Activated naive CD4-positive, alpha-beta T cell treated with anti-CD3 and anti-CD28 coated beads for 36 hours (primary cell): ENCODE measurements at places on chromosomes 13 and 19. TPM values are rescaled to one million over a fixed set of nuclear protein-coding genes. Genes with fewer than 3 reads are reported as not detected.

DNA sequence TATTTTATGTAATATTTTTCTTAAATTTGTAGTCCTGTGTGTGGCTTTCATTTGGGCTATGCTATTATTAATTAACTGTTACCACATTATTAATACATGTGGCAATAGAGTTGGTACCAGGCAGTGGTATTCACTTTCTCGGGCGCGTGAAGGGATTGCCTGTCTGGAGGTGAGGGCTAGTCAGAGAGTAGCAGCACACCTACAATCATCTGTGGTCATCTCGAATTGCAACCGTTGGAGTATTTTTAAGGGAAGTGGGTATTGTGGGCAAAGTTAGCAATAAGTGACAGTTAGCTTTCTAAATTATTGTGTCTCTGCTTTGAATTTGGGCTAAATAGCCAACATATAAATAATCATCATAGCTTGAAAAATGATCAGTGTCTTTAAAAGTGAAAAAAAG, 20.0 kb upstream of the GPR18 start:
- no peak for DNase-seq

DNA sequence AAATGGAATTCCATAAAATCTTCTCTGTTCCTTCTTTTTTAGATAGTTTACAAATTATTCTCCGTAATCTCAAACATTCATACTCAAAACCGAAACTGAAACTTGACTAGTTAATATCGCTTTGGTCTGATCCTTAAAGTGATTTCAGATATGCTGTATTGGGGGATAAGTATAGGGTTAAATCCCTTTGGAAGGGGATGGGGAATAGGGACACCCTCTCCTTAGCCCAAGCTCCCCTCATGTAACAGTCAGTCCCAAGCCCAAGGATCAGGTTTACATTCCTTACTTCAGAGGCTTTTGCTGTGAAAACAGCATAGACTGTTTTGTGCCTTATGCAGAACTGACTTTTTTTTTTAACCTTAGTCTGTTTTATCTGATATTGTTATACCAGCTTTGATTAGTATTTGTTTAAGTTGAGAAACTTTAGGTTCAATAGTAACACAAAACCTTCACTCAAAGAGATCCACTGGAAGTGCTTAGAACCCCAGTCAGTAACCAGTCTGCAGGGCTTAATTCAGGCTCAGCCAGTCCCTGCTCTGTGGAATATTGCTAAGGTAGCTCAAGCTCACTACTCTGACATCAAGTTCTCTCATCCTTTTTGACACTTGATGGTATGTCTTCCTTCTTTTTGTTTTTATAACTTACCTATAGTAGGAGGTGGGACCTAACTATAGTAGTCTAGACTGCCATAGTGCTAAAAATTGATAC, 10.5 kb downstream of the CDADC1 start:
- DNase-seq, result no peak

DNA sequence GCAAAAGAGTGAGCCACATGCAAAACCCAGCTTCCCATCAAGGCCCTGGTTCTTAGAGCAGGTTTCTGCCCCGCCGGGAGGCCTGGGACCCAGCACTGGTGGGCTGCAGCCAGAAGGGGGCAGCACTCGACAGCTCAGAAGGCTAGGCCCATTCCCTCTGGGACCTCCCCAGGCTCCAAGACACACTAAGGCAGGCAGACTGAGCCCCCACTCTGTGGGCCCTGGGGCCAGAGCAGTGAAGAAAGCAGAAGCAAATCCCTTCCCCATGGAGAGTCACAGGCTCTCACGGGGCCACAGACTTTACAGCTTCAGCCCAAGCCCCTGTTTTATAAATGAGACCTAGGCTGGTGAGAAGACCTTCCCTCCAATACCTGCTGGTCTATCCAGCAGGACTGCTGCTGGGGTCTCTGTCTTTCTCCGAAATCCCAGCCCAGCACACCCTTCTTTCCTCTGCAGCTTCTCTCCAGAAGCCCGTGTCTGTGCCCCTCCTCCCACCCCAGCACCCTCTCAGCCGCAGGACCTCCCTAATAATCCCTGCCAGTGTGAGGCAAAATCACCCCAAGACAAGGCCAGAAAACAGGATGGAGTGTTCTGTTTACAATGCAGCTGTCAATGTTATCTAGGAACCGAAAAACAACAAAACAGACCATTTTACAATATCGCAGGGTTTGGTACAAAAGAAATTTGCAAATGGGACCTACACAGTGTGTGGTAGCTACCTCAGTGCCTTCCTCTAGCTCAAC, 109.3 kb downstream of the ABCC4 start:
- DNase-seq, result peak; percentile 82

DNA sequence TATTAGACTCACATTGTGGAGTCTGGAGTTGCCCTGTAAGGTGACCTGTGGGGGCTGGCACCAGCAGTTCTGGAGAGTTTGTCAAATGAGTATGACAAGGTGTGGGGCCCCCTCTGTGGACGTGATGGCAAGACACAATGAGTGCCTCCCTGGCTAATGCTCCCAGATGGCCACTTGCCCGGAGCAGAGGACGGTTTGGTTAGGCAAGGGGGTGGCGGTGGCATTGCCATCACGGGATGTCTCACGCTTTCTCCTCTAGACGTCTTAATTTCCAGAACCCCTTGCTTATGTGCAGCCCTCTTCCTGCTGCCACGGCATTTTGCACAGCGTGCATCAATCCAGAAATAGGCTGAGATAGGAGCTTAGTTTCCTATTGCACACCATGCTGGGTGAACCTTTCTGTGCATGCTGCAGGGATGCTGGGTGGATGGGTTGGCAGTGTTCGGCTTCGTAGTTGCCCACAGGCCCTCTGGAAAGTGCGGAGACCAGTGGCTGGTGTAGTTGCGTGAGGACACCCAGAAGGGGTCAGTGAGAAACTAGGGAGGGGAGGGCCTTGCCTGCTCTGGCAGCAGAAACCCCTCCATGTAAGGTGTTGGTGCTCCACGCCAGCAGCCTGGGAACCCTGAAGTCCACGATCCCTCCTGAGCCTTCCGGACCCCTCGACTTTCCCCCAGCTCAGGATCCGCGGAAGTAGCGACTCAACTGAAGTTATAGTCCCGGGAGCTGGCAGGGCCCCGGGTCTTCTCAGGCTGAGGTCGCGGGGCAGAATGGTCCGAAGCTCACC, 18.1 kb upstream of the LRP3 start:
- DNase-seq, result peak; percentile 28

- DNase-seq, result no peak
Observed at GRCh38 chr13:41966671-41967070, 5.8 kb upstream of the VWA8 start.

- no peak for DNase-seq
Observed at GRCh38 chr13:24273926-24274325, 35.5 kb upstream of the C1QTNF9 start.

IRF2BP1 gene
- 11.4 TPM for total RNA-seq

FAM124A gene
- total RNA-seq, result not detected
